Caki2 (cell line): ENCODE measurements at places on chromosomes 13 and 19.

GRCh38 chr19:6744381-6745301 lies 5.2 kb downstream of the TRIP10 start:
- peak; percentile 83 for DNase-seq

GRCh38 chr13:112907871-112908331 lies 61.1 kb upstream of the MCF2L start:
- DNase-seq: no peak

DNA sequence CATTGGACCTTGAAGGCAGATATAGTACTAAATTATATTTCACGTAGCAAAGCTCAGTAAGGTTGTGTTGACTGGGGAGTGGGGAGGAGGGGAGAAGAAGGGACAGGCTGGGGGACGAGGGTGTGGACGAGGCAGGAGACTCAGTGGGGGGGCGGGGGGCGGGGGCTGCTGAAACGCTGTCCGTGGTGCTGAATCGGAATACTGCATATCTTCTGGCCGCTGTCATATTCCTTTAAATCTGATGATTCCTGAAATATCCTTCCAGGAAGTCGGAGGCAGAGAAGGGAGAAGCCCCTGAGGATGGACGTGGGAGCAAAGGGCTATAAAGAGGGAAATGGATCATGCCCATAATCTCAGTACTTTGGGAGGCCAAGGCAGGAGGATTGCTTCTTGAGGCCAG lies 34.7 kb upstream of the CASP14 start:
- peak; percentile 19 for DNase-seq

DNA sequence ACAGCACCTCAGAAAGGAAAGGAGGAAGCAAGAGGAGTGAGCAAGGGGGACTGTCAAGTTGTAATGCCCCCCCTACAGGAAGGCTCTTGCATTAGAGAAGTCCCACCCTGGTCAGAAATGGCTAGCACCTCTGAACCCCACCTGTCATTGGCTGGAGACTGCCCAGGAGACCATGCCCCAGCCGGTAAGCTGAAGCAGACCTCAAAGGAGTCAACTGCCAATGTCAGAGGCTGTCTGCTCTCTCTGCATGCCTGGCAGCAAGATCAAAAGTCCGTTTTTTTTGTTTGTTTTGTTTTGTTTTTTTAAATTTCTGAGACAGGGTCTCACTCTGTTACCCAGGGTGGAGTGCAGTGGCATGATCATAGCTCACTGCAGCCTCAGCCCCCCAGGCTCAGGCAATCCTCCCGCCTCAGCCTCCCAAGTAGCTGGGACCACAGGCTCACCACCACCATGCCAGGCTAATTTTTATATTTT lies 8.1 kb upstream of the BCL3 start:
- DNase-seq: peak; percentile 63

GRCh38 chr13:32989290-32989667 lies 26.9 kb upstream of the KL start:
- DNase-seq: no peak

- no peak for DNase-seq
Measured at GRCh38 chr19:10285393-10285792, 1.4 kb upstream of the ICAM4 start.

GRCh38 chr13:53151336-53152056 lies 122.9 kb downstream of the OLFM4 start:
- DNase-seq: peak; percentile 22

DNA sequence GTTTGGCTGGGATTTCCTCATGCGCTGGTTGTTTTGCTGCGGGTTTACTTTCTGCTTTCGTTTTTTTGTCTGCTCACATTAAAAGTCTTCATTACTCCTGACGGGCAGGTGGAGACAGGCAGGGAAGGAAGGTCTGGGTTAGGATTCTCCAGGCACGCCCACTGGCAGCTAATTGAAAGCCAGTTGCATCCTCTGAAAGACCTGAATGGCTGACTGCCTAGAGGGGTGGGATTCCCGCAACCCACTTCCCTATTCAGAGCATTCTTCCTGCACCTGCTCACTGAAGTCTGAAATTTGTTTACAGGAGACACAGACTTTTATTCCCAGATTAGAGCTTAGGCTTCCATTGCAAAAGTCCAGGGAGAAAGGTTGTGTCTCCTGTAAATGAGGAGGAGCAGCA lies 172.0 kb downstream of the UQCRFS1 start:
- no peak for DNase-seq

- no peak for DNase-seq
Measured at GRCh38 chr19:33678796-33679585, 57.2 kb downstream of the CHST8 start.

DNA sequence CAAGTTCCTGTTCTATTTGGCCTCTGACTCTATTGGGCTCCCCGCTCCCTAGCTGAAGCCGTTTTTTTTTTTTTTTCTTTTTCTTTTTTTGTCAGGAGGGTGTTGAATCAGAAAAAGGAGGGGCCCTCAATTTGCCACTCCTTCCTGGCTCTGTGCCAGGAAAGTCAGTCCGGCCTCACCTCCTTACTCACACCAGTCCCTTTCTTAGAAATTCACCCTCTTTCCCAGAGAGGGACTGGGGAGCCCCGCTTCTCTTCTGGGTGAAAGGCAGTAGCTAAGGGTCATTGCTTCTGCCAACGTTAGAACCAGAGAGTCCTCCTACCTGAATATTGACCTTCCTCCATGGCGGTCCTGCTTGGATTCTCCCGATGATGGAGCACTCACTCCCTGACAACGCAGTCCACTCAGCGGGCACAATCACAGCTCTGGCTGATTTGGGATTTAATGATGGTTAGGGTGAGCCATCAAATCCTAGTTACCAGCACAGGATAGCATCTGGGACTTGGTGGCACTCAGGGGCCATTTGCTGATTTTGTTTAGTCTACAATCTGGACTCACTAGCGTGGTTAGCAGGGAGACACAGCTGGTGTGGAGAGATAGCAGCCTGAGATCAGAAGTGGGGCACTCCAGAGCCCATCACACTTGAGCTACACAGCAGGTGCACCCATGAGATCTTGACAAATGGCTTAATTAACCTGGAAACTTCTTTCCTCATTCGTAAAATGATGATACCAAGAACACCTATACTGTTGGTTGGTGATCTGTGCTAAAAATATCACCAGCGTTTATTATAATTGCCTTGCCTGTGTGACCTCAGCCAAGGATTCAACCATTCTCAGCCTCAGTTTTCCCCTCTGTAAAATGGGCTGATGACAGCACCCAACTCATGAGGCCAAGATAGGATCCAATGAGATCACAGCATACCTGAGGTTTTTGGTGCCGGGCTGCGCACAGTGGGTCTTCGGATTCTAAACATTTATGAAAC lies 2.2 kb downstream of the FCER2 start:
- peak; percentile 8 for DNase-seq
